ENCODE measurements at places on chromosomes 12 and 14.

- no peak overlapping the region for H3K4me3 ChIP-seq
- peaks cover 32% of the 10 kb centered on the region for H3K36me3 ChIP-seq
- no peak overlapping the region for H3K27ac ChIP-seq
- DNase-seq = no peak
- no peaks in the 10 kb centered on the region for H3K4me1 ChIP-seq
These were observed 16.8 kb downstream of the C12orf43 start for GRCh38 chr12:120999191-121000120.

- DNase-seq = no peak
- H3K4me1 ChIP-seq = no peaks in the 10 kb centered on the region
- H3K36me3 ChIP-seq = no peaks in the 10 kb centered on the region
- no peak overlapping the region for H3K4me3 ChIP-seq
These were observed 6.8 kb downstream of the CDKL1 start for GRCh38 chr14:50389668-50390441.

DNA sequence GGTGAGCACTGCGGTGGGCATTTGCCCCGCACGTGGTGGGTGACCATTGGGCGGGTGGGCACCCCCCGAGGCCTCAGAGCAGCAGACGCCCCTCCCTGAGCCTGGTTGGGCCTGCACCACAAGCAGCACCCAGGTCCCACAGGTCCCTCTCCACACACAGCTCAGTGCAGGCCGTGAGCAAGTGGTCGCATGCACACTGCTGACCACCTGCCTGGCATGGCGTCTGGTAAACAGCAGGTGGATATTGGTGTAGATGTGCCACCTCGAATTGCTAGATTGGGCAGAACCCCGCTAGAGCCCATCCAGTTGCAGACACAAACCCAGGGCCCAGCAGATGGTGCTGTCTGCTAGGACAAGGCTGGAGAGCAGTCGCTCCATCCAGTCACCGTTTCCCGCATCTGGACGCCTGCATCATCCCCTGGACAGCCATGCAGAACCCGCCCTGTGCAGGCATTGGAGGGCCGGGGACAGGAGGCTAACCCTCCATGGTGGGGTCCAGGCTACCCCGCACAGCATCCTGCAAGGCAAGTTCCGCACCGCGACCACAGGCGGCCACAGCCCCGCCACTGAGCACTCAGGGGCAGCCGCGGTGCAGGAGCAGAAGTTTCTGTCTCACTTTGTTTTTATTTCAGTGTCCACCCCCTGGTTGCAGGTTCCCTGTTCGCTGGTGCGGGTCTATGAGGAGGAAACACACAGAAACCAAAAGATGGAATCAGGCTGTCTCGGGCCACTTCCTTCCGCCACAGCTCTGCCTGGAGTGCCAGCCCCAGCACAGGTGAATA is 45.6 kb upstream of the RIMBP2 start:
- no peaks in the 10 kb centered on the region for H3K36me3 ChIP-seq
- H3K4me3 ChIP-seq = no peak overlapping the region
- H3K27ac ChIP-seq = no peak overlapping the region

DNA sequence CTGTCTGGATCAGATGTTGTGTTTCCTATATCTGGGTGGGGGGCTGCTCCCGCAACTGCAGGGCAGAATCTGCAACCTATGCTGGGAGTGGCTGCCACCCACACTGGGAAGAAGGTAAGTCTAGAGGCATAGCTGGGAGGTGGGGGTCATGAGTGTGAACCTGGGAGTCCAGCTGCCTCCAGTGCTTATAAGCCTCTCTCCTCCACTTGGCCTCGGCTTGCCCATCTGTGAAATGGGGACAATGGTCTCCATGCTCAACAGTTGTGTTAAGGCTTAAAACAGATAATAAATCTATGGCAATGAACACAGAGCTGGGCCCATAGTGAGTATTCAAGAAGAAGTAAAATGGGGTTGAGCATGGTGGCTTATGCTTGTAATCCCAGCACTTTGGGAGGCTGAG is 90.0 kb downstream of the RBM19 start:
- peaks cover 9% of the 10 kb centered on the region for H3K36me3 ChIP-seq
- no peak overlapping the region for H3K4me3 ChIP-seq
- H3K4me1 ChIP-seq = no peaks in the 10 kb centered on the region
- H3K27me3 ChIP-seq = no peaks in the 10 kb centered on the region
- DNase-seq = no peak

DNA sequence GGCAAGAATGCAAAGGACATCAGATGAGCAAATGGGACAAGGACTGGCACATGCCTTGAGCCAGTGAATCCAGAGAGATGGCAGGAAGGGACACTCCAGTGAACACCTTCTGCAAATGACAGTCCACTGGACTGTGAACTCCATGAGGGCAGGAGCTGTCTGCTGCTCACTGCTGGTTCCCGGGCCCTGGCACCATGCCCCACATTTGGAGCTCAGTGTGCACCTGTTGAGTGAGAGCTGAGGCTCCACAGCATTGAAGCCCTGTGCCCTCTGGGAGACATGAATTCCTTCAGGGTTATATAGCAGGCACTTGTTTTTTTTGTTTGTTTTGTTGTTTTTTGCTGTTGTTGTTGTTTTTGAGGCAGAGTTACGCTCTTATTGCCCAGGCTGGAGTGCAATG is 13.1 kb downstream of the PRIMA1 start:
- no peaks in the 10 kb centered on the region for H3K4me1 ChIP-seq
- H3K4me3 ChIP-seq = no peak overlapping the region
- H3K27me3 ChIP-seq = no peaks in the 10 kb centered on the region
- no peak overlapping the region for H3K27ac ChIP-seq
- H3K36me3 ChIP-seq = no peaks in the 10 kb centered on the region
- DNase-seq = no peak

DNA sequence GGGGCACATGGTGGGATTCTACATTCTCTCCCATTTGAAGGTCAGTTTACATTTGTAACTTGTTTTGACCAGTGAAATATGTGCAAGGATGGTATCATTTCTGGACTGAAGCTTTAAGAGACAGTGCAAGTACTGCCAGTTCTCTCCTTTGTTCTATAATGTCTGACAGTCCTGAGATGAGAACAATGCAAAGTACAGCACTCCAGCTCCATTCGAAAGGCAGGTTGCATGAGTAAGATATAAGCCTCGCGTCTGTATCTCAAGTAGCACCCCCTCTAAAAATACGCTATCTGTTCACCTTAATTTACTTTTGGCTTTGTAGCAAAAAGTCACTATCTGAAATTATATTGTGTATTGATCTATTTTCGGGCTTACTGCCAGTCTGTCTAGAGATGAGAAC is 1122.2 kb upstream of the TMEM132C start:
- H3K27me3 ChIP-seq = no peaks in the 10 kb centered on the region
- H3K36me3 ChIP-seq = no peaks in the 10 kb centered on the region
- no peak overlapping the region for H3K4me3 ChIP-seq
- no peak overlapping the region for H3K27ac ChIP-seq
- H3K4me1 ChIP-seq = peaks cover 9% of the 10 kb centered on the region
- no peak for DNase-seq

- no peak overlapping the region for H3K4me3 ChIP-seq
- no peaks in the 10 kb centered on the region for H3K36me3 ChIP-seq
- H3K27me3 ChIP-seq = no peaks in the 10 kb centered on the region
- no peaks in the 10 kb centered on the region for H3K4me1 ChIP-seq
- no peak for DNase-seq
These were observed 35.5 kb downstream of the CIT start for GRCh38 chr12:119841433-119842210.

- no peak overlapping the region for H3K27ac ChIP-seq
- no peak overlapping the region for H3K4me3 ChIP-seq
- no peaks in the 10 kb centered on the region for H3K4me1 ChIP-seq
- no peaks in the 10 kb centered on the region for H3K36me3 ChIP-seq
- H3K27me3 ChIP-seq = no peaks in the 10 kb centered on the region
These were observed 4.2 kb downstream of the TESPA1 start for GRCh38 chr12:54980341-54980740.

GRCh38 chr12:73321776-73322175 is 1049.6 kb downstream of the TRHDE start:
- DNase-seq = no peak
- H3K27me3 ChIP-seq = no peaks in the 10 kb centered on the region
- H3K4me3 ChIP-seq = no peak overlapping the region
- H3K27ac ChIP-seq = no peak overlapping the region

DNA sequence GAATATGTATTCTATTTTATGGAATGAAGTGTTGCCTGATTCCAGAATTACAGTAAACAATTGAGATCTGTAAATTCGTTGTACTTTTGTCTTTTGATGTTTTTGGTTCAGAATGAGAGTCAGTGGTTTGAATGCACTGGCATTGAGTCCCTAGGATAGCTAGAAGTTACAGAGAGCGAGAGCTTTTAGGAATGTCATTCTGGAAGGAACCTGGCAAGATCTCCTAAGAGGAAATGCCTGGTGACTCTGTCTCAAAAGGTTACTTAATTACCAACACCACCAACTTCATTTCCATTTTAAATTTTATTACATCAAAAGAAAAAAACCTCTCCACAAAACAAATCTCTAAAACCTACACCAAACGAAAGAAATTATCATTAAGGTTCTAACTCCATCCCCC is 6.0 kb upstream of the CEBPE start:
- no peak overlapping the region for H3K27ac ChIP-seq
- no peak for DNase-seq
- peaks cover 52% of the 10 kb centered on the region for H3K4me1 ChIP-seq

DNA sequence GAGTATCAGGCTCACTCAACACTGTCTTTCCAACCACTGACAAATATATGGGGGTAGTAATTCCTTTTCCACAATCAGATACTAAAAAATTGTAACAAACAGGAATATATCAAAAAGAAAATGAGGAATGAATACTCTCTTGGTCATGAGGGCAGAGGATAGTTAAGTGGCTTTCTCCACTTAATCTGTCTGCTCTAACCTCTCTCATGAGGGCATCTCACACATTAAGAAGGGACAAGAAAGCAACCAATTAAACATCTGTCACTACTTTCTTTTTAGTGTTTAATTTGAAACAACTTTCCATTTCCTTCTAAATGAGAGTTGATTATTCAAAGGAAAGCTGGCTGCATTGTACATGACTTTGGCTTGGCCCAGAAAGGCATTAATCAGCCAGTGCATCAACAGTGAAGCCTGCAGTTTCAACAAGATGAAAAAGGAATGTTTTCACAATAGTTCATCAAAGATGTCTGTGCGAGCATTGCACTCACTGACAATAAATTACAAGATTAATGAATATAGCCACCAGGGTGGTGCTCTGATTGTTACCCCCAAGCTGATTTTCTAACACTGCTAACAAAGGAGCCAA is 142.0 kb downstream of the SEC23A start:
- no peak overlapping the region for H3K27ac ChIP-seq
- no peaks in the 10 kb centered on the region for H3K27me3 ChIP-seq
- H3K4me1 ChIP-seq = no peaks in the 10 kb centered on the region

DNA sequence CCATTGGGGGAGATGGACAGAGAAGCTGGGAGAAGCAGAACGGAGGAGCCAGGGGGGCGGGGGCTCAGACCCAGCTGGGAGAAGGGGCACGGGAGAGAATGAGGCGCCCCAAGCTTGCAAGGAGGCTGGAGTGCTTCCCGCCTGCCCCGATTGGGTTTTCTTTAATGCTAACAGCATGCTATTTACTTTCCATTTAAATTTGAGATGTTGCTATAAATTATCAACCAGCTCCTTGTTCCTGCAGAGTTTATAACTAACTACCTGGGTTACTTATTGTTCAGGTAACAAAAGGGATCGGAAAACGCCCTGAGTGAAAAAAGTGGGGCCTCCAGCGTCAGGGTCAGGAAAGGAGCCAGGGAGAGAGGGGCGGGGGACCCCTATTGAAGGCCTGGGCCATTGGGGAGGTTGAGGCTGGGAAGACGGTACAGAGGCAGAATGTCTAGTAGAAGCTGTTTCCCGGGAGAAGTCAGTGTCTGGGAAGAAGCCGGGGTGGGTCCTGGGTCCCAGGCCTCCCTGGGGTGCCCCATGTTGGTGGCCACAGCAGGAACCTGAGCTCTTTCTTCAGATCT is 2.5 kb downstream of the HNF1A start:
- H3K4me1 ChIP-seq = no peaks in the 10 kb centered on the region
- no peaks in the 10 kb centered on the region for H3K27me3 ChIP-seq
- no peak for DNase-seq

- H3K27me3 ChIP-seq = no peaks in the 10 kb centered on the region
- no peak for DNase-seq
- no peak overlapping the region for H3K4me3 ChIP-seq
- peaks cover 25% of the 10 kb centered on the region for H3K4me1 ChIP-seq
- peak overlapping the region; percentile 49 for H3K27ac ChIP-seq
- H3K36me3 ChIP-seq = peaks cover 29% of the 10 kb centered on the region
These were observed 3.6 kb downstream of the IFT43 start for GRCh38 chr14:75989134-75989533.

GRCh38 chr12:115060477-115061168 is 376.6 kb upstream of the TBX3 start:
- H3K27me3 ChIP-seq = no peaks in the 10 kb centered on the region
- H3K36me3 ChIP-seq = no peaks in the 10 kb centered on the region
- H3K4me1 ChIP-seq = no peaks in the 10 kb centered on the region
- DNase-seq = no peak

- peak overlapping the region; percentile 77 for H3K27ac ChIP-seq
- H3K4me3 ChIP-seq = no peak overlapping the region
- H3K36me3 ChIP-seq = peaks cover 42% of the 10 kb centered on the region
- DNase-seq = no peak
- H3K27me3 ChIP-seq = no peaks in the 10 kb centered on the region
These were observed 55.5 kb upstream of the SRSF5 start for GRCh38 chr14:69711477-69711876.

DNA sequence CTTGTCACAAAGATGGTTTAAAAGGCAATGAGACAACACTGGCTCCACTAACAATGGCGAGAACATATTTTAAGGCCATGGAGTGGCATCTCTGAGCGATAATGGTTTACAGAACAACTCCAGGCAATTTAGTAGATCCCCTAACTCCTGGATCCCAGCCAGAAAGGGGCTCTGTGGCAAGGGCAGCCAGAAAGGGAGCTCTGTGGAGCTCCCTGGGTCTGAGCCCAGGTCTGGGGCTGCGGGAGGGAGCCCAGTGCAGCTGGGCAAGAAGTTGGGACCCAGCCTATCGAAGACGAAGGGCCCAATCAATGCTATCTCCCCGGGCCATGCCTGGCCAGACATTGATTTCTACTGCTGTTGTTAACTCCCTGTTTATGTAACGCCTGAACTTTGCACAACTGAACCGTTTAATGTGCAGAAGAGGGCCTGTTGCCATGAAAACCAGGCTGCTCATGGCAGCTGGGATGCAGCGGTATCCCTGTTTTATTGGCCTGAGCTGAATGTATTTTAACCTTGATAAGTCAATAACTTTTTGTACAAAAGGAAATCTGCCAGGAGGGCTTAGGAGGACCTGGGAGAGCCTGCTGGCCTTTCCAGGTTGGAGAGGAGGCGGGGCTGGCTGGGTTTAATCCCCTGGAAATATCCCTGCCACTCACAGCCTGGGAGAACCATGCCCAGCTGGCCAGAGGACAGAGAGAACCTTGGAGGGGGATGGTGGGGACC is 6.7 kb upstream of the FAM222A start:
- peaks cover 1% of the 10 kb centered on the region for H3K4me1 ChIP-seq
- peaks cover 24% of the 10 kb centered on the region for H3K27me3 ChIP-seq
- no peak overlapping the region for H3K27ac ChIP-seq
- DNase-seq = no peak
- H3K4me3 ChIP-seq = no peak overlapping the region

DNA sequence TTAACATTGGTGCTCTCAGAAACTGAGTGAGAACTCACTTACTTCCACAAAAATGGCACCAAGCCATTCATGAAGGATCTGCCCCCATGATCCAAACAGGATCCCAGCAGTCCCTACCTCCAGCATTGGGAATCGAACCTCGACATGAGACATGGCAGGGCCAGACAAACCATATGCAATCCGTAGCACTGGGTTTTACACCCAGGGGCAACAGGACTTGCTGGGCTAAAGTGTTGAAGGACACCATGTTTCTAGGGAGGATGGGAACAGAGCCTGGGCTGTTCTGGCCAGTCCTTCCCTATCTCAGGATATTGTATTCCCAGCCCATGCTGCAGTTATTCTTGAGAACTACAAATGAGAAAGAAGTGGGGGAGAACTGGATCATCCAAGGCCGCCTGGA is 36.6 kb downstream of the SERPINA3 start:
- H3K4me3 ChIP-seq = no peak overlapping the region
- DNase-seq = peak; percentile 26
- no peaks in the 10 kb centered on the region for H3K4me1 ChIP-seq
- H3K27ac ChIP-seq = no peak overlapping the region
